LoVo (cell line): ENCODE measurements at places on chromosomes 12 and 14.
A peak's percentile ranks its signal among the peaks of the same experiment; 100 is the strongest.

DNA sequence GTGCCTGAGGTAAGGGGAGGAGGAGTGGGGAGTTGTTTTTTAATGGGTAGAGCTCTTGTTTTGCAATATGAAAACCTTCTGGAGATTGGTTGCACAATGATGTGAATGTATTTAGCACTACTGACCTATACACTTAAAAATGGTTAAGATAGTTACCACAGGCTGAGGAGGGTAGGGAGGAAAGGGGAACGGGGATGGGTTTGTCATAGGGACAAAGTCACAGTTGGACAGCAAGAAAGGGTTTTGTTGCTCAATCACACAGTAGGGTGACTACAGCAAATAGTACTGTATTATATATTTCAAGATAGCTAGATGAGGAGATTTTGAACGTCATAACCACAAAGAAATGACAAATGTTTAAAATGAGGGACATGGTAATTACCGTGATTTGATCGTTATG lies 1562.4 kb downstream of the AACS start:
- DNase-seq = no peak

GRCh38 chr14:99062216-99062615 lies 209.8 kb downstream of the BCL11B start:
- DNase-seq = no peak

- DNase-seq = peak; percentile 22
Measured at GRCh38 chr14:69260861-69261564, 1.1 kb downstream of the GALNT16 start.

DNA sequence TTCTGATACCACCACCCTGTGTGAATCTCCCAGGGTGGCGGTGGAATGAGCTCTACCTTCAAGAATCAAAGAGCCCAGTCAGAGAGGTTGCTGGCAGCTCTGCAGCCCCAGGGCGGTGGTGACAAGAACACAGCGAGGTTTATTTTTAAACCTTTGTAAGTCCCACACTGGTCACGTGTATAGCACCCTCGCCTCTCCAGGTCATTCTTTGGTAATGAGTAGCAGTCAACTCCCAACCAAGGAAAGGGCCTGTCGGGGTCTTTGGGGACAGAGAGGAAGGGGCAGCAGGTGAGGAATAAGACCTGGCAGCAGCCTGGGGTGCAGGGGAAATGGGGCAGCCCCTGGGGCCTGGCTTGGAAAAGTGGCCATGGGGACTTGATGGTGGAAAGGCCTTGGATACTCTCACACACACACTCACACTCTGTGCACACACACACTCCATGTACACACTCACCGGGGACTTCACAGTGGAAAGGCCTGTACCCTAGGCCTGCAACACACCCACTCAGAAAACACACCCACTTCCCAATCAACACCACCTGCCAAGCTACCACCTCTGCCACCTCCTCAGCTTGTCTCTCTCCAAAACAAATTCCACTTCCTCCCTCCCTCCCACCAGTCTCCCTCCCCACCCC lies 178.6 kb downstream of the DPF3 start:
- no peak for DNase-seq

GRCh38 chr12:118404876-118405521 lies 28.6 kb downstream of the SUDS3 start:
- peak; percentile 47 for DNase-seq

DNA sequence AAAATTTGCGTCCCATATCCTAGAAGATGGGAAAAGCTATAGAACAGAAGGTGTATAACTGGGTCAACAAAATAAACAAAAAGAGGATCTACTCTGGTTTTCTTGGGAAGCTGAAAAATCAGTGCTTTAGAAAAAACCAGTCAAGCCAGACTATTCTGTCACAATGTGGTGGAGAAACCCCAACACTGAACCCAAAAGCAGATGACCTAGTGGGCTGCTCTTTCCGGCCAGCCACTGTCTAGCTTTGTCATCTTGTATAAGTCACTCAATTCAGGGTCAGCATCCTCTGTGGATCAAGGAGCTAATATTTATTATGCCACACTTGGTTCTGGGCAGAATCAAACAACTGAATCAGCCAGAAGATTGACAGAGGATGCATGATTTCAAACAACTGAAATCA lies 26.6 kb upstream of the TMCC3 start:
- DNase-seq = no peak

DNA sequence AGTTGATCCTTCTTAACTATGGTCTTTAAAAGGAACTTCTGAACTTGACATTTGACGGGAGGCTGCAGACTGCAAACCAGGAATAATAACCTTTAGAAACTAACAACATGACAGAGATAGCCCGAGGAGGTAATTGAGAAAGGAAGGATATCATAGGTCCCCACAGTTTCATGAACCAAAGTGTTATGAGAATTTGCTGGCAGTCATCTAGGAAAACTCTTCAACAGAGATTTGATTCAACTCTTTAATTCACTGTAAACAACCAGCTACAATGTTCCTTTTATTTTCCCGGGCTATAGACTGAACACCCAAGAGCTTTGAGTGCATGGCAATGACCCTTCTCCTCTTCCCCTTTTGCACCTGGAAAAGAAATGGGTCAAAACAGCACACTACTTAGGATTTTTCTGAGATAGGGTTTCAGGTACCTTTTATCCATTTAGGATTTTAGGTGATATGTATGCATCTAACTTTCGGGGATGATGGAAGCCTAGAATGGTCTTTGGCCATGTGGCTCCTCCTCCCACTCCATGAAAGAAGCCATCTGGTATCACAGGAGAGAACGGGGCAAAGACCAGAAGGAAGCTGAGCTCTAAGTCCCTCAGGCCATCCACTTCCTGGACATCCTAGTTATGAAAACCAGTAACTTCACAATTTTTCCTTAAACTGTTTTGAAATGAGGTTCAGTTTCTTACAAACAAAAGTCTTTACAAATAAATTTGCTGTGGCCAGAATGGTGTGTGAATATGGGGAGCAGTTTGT lies 23.0 kb downstream of the GLT8D2 start:
- DNase-seq = no peak

- no peak for DNase-seq
Measured at GRCh38 chr12:82757656-82758055, 71.0 kb downstream of the TMTC2 start.

- DNase-seq = no peak
Measured at GRCh38 chr12:65168681-65169319, 583 bp upstream of the LEMD3 start.
